ENCODE measurements at places on chromosomes 2 and 18. TPM values are rescaled to one million over a fixed set of nuclear protein-coding genes. Genes with fewer than 3 reads are reported as not detected.

CIB4 gene
- not detected for total RNA-seq

TRIB2 gene
- total RNA-seq = 14.2 TPM

SMAD4 gene
- total RNA-seq = 82.6 TPM

DCDC2C gene
- not detected for total RNA-seq

SERPINB12 gene
- not detected for total RNA-seq

EMX1 gene
- total RNA-seq = 1.0 TPM

Measured in epithelial cell of proximal tubule (primary cell).